ENCODE measurements at places on chromosomes 7 and 10. TPM values are rescaled to one million over a fixed set of nuclear protein-coding genes. Genes with fewer than 3 reads are reported as not detected.
A peak's percentile ranks its signal among the peaks of the same experiment; 100 is the strongest.

GRCh38 chr10:125628104-125629049 is 54.6 kb downstream of the TEX36 start:
- H3K4me1 ChIP-seq: no peaks in the 10 kb centered on the region
- no peak overlapping the region for H3K27ac ChIP-seq
- H3K36me3 ChIP-seq: no peaks in the 10 kb centered on the region
- DNase-seq: no peak
- H3K27me3 ChIP-seq: peaks cover 51% of the 10 kb centered on the region

DNA sequence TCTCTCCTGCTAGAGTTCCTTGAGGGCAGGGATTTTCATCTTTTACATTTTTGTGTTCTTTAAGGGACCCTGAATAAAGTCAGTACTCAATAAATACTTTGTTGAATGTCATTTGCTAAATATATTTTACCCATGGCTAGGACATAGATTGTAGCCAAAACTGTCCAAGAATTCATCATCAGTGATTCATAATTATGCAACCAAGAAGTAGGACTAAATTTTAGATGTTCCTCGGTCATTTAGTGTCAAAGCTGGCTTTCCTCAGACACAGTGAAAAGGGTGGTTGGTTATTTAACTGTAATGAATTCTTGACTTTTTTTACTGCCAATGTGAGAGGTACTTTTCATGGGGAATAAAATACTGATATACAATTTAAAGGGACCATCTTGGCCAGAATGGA is 3.3 kb downstream of the NUDT13 start:
- H3K27ac ChIP-seq: peak overlapping the region; percentile 96
- H3K36me3 ChIP-seq: peaks cover 11% of the 10 kb centered on the region
- DNase-seq: no peak
- H3K27me3 ChIP-seq: no peaks in the 10 kb centered on the region
- H3K4me3 ChIP-seq: no peak overlapping the region

DNA sequence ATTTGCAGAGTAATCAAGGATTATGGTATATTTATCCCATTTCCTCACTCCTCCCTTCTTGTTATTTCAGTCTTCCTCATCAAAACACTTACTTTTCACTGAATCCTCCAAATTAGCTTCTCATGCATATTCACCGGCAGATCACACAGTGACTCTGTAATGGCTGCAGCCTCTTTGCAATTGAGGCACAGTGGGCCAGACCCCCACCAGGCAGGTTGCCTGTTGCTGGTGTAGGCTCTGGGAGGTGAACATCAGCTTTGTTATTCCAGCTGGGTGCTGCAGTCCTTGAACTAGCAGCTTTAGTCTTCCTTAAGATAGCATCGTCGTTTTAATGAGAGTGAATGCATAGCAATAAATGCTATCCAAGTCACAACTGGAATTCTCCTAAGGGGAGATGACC is 449.3 kb downstream of the CNTNAP2 start:
- H3K4me1 ChIP-seq: no peaks in the 10 kb centered on the region
- no peaks in the 10 kb centered on the region for H3K36me3 ChIP-seq
- H3K27ac ChIP-seq: no peak overlapping the region
- no peak for DNase-seq
- no peak overlapping the region for H3K4me3 ChIP-seq

DNA sequence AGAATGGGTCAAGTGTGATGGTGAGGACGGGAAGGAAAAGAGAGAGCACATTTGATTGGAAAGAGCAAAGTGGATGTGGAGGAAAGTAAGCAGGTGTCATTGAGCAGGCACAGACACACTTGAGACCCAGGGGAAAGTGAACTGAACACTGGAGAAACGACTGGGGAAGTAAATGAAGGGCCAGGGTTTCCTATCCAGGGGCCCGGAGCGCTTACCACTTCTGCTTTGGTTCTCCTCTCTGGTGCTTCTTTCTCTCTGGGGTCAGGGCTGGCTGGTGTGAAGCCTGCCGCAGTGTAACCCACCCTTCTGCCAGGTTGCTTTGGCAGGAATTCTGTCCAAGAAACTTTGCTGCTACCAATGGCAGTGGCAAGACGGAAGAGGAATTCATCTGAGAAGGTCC is 219.3 kb downstream of the SKAP2 start:
- no peaks in the 10 kb centered on the region for H3K4me1 ChIP-seq
- H3K36me3 ChIP-seq: no peaks in the 10 kb centered on the region
- H3K27ac ChIP-seq: no peak overlapping the region
- DNase-seq: no peak
- H3K4me3 ChIP-seq: no peak overlapping the region

- H3K4me3 ChIP-seq: no peak overlapping the region
- DNase-seq: no peak
- H3K4me1 ChIP-seq: no peaks in the 10 kb centered on the region
- no peak overlapping the region for H3K27ac ChIP-seq
- no peaks in the 10 kb centered on the region for H3K27me3 ChIP-seq
Observed at GRCh38 chr10:35926846-35927245, 284.8 kb upstream of the FZD8 start.

GRCh38 chr7:100132126-100132525 is 5.4 kb downstream of the MBLAC1 start:
- no peak overlapping the region for H3K27ac ChIP-seq
- no peak for DNase-seq
- peaks cover 27% of the 10 kb centered on the region for H3K4me1 ChIP-seq
- no peaks in the 10 kb centered on the region for H3K36me3 ChIP-seq

GRCh38 chr10:63236113-63236935 is 103.2 kb downstream of the NRBF2 start:
- H3K27ac ChIP-seq: peak overlapping the region; percentile 68
- H3K4me1 ChIP-seq: peaks cover 68% of the 10 kb centered on the region
- no peak for DNase-seq
- H3K4me3 ChIP-seq: no peak overlapping the region
- H3K36me3 ChIP-seq: no peaks in the 10 kb centered on the region

DNA sequence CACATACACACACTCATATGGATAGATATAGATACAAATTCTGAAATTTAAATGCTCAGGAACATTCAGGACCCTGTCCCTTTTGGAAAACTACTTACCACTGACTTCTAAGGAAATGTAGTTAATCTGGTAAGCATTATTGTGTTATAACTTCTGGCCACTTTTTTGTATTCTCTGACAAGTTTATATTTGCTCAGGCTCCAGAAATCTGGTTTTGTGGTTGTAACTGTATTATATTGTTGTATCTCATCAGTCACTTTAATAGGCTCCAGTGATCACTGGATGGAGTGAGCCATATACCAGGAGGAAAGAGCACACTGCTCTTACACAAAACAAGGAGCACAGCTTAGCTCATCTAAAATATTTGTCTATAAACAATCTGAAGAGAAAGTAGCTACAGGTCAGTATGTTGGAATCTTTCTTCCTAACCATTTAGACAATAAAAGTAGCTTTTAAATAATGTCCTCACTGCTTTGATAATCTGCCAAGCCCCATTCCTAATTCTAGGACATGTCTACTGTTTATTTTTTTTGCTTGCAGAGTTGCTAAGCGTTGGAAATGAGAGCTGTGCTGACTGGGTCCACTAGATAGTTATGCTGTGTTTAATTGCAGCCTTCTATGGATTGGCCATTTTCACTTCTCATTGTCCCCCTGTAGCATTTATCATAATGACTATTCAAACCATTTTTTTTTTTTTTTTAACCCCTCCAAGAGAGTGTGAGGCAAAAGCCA is 43.8 kb downstream of the SMNDC1 start:
- peaks cover 76% of the 10 kb centered on the region for H3K4me1 ChIP-seq
- no peak for DNase-seq
- peaks cover 3% of the 10 kb centered on the region for H3K36me3 ChIP-seq
- no peaks in the 10 kb centered on the region for H3K27me3 ChIP-seq
- no peak overlapping the region for H3K4me3 ChIP-seq

DNA sequence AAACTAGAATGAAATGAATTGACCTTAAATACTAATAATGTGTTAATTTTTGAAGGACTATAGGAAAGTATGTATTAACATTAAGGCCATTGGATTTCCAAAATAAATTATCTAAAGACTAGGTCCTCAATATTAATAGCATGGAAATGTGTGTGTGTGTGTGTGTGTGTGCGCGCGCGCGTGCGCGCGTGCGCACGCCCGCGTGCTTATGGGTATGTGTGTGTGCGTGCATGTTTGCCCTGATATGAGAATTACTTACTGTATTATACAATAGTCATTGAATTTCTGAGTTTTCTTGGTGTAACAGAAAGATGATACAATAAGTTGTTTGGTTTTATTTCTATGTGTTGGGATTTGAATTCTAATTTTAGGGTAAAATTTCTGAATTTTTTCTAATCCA is 205.9 kb downstream of the BICC1 start:
- H3K27me3 ChIP-seq: no peaks in the 10 kb centered on the region
- no peak overlapping the region for H3K27ac ChIP-seq
- no peaks in the 10 kb centered on the region for H3K36me3 ChIP-seq
- no peak overlapping the region for H3K4me3 ChIP-seq

The OPN1SW gene
- total RNA-seq: not detected

The RAMP3 gene
- total RNA-seq: 30.7 TPM

The GPR15LG gene
- not detected for total RNA-seq

The MNX1 gene
- total RNA-seq: not detected

The TBL2 gene
- total RNA-seq: 9.6 TPM

The ARHGEF35 gene
- 0.38 TPM for total RNA-seq
